MM.1S (cell line): ENCODE measurements at places on chromosomes 4 and X.

DNA sequence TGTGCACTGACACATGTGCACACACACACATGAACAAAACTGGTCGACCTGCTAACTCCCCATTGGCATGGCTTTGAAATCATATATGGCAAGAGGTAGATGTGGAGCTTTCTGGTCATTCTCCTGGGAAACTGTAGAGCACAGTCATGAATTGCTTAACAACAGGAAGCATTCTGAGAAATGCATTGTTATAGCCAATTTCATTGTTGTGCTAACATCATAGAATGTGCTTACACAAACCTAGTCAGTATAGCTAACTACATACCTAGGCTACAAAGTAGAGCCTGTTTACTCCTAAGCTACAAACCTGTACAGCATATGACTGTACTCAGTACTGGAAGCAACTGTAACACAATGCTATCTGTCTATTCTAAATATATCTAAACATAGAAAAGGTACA lies 134.2 kb upstream of the SH3RF1 start:
- H3K4me3 ChIP-seq, result no peak overlapping the region
- H3K27me3 ChIP-seq, result no peaks in the 10 kb centered on the region
- DNase-seq, result no peak
- H3K4me1 ChIP-seq, result peaks cover 3% of the 10 kb centered on the region

- peak overlapping the region; percentile 14; the same call in 1 of the 2 replicates for H3K4me3 ChIP-seq
- H3K27ac ChIP-seq, result no peak overlapping the region
- peak; percentile 68 for DNase-seq
- H3K36me3 ChIP-seq, result no peaks in the 10 kb centered on the region
These were observed 384.4 kb downstream of the RAPGEF2 start for GRCh38 chr4:159487284-159487747.

DNA sequence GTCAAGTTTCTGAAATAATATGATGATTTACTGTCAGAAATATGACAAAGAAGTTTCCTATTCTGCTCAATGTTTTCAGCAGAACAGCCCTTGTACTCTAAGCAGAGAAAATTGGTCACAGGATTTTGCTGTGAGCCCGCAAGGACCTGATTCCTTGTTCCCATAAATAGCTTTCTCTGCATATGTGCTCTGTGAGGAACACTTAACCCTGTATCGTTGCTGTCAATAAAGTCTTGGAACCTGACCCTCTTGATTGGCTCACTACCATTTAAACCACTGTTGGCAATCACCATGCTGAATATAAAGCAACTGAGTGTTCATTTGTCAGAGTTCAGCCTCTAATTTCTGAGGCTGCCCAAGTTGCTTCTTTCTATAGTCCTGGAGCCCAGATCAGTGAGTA lies 158.2 kb upstream of the NOCT start:
- no peak for DNase-seq
- H3K4me3 ChIP-seq, result no peak overlapping the region
- H3K36me3 ChIP-seq, result no peaks in the 10 kb centered on the region
- H3K27ac ChIP-seq, result no peak overlapping the region
- H3K27me3 ChIP-seq, result no peaks in the 10 kb centered on the region

GRCh38 chr4:77155631-77156452 lies 1.2 kb upstream of the CCNG2 start:
- no peaks in the 10 kb centered on the region for H3K36me3 ChIP-seq
- H3K27me3 ChIP-seq, result no peaks in the 10 kb centered on the region
- peak overlapping the region; percentile 70; the same call in 1 of the 2 replicates for H3K27ac ChIP-seq
- H3K4me1 ChIP-seq, result peaks cover 29% of the 10 kb centered on the region
- H3K4me3 ChIP-seq, result peak overlapping the region; percentile 58

DNA sequence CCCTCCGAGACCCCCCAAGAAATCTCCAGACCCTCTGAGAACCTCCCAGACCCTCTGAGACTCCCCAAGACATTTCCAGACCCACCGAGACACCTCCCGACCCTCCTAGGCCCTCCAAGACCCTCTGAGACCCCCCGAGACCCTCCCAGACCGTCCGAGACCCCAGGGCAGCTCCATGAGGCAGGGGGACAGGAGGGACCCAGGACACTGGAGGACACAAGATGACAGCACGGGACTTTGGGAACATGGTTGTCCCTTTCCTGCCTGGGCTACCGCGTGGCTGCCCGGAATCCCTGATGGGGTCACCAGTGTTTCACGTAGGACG lies 10.3 kb downstream of the CTBP1 start:
- no peak for DNase-seq
- H3K27me3 ChIP-seq, result no peaks in the 10 kb centered on the region
- peaks cover 9% of the 10 kb centered on the region; the same call in 1 of the 2 replicates for H3K36me3 ChIP-seq
- no peaks in the 10 kb centered on the region for H3K4me1 ChIP-seq
